ENCODE measurements at places on chromosomes 4 and X.

- DNase-seq: no peak
These were observed 6.3 kb downstream of the IL15 start for GRCh38 chr4:141642711-141643110.

DNA sequence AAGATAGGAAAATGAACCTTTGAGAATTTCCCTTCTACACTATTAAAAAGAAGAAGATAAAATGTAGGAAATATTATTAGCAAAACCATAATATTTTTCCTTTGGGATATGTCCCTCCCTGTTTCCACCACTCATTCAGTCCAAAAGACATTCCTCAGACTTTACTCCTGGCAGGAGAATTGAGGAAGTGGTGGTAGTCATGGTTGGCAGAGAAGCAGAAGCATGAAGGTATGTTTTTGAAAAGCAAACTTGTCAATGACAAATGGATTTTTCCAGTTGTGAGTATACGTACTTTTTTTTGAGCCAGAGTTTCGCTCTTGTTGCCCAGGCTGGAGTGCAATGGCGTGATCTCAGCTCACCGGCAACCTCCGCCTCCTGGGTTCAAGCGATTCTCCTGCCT, 13.7 kb downstream of the STAG2 start:
- no peak for DNase-seq

DNA sequence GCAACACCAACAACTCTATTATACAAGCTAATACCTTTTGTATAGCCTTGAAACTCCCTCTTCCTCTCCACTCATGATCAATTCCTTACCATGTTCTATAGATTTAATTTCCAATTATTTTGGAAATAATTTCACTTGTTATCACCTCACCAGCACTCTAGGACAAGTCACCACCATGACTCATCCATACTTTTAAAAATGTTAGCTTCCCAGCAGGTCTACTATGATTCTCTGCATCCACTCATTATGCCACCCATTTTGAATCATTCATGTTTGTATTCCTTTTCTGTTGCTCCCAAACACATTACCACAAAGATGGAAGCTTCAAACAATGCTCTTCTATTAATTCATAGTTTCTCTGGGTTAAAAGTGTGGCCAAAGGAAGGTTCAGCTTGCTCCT, 469.6 kb downstream of the PDGFC start:
- DNase-seq: no peak

DNA sequence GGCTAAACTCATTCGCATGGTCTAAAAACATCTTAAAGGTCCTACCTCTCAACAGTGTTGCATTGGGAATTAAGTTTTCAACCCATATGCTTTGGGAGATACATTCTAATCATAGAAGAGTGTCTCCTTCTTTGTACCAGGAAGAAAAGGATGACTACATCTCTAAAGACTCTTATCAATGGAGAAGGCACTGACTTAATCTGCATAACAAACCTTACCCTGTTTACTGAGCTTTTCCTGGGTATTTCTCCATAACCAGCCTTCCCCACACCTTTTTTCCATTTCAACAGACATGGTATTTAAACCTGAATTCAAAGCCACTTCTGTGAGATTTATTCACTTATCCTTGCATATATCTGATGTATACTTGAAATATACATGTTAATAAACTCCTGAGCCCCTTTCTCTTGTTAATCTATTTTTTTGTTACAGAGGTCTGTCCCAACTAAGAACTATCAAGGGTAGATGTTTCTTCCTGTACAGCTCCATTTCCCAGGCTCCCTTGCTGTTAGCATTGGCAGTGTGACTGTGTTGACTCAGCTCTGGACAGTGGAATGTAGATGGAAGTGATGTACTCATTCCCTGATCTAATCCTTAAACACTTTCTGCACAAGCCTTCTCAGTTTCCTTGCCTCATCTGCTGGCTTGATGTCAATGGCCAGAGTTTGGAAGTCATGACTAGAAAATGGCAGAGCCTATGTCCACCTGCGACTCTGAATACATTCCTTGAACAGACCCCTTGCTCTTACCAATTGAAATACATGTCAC, 148.9 kb upstream of the CPEB2 start:
- no peak for DNase-seq

- DNase-seq: peak; percentile 8
These were observed 6.8 kb upstream of the TCEANC start for GRCh38 chrX:13646154-13646549.

DNA sequence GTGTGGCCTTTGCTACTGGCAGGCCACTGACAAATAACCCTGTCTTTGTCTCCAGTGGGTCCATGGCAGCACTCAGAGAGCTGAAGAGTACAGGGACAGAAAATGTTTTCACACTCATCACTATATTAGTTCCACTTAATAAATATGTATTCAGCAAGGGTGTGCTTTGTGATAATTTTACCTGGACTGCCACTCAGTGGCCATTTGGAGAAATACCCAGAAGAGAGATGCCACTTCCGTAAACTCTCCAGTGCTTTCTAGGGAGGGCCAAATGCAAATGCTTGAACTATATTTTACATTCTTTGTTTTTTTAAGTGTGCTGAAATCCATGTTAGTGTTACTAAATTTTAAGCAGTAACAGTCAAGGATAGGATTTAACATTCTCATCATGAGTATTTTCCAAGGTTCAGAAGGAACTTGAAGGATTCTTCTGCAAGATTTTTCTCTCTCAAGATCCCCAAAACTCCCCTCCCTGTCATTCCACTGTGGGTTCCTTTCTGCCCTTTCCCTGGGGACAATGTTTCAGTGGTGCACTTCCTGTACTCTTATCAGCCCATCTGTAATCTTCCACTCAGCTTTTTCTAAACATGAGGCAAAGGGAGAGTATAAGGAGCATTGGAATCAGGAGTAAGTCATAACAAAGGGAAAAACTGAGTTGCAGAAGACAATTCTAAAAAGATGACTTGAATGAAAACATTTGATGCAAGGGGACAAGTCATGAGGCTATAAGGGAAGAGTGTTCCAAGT, 46.0 kb downstream of the TFDP3 start:
- DNase-seq: no peak

DNA sequence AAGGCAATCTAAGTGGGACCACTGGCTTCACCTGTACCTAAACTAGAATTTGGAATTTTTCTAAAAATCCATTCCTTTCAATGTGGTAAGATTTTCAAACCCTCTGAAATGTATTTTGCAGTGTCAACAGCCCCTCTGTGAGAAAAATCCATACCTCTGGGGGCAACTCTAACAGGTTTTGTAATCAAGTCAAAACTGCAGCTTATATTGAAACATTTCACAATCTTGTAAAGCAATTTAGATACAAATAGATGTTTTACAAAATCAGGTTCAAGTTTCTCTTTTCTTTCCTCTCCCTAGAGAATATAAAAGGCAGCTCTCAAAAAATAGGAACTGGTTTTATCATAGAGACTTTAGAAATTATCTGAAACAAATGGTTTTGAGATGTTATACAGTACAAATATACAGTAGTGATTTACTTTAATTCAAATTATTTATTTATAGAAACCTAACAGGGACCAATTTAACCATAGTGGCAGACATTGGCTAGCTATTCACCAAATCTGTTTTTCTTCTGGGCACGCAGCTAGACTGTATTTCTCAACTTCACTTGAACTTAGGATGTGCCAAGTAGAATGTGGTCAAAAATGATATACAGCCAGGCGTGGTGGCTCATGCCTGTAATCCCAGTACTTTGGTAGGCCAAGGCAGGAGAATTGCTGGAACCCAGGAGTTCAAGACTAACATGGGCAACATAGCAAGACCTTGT, 36.3 kb upstream of the SPINK2 start:
- DNase-seq: no peak

GRCh38 chr4:1366371-1367229, 19.6 kb downstream of the UVSSA start:
- DNase-seq: no peak

- DNase-seq: no peak
These were observed 84.4 kb downstream of the LRP2BP start for GRCh38 chr4:185311113-185311888.

- DNase-seq: no peak
These were observed 924 bp upstream of the IRAK1 start for GRCh38 chrX:154020536-154021115.

DNA sequence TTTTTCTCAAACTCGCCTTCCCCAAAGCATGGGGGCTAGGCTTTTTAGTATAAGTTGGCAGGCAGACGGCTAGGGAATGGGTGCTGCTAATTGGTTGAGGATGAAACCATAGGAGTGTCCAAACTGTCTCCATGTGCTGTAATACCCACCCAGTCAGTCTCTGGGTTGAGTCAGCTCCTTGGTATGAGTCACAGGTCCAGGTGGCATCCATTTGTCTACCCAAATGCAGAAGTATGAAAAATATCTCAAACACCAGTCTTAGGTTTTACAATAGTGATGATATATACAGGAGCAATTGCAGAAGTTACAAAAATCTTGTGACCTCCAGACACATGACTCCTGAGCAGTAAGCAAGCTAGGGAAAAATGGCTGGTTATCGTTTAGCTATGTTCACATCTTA, 27.4 kb upstream of the CCSER1 start:
- no peak for DNase-seq

DNA sequence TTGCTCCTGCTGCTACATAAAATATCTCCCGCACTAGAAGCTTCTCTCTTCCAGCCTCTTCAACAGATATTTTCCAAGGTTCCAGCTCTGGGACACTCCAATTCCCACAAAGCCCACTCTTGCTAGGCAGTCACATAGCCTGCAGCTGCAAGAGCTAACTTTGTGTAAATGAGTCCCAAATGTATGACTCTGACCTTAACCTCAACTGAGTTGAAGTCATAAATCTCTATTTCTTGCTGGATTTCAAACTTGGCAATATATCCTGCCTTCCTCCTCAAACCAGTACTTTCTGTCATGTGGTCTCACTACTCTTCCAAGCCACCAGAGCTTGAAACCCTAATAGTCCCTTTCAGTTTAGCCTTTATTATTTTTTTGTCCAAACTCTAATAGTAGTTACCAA, 315.4 kb upstream of the GRIA3 start:
- DNase-seq: no peak

- DNase-seq: no peak
These were observed 48.9 kb upstream of the SPP1 start for GRCh38 chr4:87926554-87927098.

GRCh38 chr4:1370321-1371124, 23.5 kb downstream of the UVSSA start:
- DNase-seq: no peak

DNA sequence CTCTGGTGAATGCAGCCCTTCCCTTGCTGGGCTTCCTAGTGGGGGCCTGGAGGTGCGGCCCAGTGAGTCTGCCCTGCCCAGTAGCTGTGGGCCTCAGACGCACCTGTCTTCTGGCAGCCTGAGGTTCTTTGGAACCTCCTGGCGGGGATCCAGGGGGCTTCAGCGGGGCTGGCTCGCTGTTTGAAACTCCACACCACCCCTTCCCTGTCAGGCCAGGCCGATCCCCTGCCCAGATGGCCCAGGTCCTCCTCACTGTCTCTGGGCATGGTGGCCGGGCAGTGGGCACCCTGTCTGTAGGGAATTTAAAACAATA, 10.7 kb upstream of the NKX1-1 start:
- no peak for DNase-seq

DNA sequence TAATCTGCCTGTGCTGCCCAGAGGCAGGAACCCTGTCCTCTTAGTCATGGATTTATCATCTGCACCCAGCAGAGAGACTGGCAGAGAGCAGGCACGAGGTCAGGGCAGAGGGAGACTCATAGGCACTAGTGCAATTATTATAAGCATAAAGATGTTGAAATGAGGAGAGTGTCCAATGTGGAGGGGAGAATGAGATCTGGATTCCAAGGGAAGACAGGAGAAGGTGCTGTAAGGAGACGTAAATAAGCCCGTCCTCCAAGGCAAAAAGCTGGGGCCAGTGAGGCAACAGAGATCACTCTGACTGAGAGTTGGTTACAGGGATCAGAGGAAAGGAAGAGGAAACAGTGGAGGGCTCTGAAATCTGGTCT, 406.2 kb downstream of the MAPK10 start:
- no peak for DNase-seq

DNA sequence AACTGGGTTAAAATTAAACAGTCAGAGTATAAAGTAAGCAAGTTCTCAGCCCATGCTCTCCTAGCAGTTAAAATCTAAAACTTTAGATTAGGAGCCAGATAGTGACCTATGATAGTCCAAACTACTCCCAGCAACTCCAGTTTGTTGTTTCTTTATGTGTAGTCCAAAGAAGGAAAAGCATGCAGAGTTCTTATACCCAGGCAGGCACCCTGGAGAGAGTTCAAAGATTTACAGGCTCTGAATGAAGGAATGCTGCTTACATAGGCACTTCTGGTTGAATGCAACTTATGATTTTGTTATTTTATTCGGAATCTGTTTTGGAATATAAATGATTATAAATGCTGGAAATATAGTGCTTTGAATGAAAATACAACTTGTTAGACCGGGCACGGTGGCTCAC, 67.2 kb downstream of the GPAT3 start:
- DNase-seq: no peak
